ENCODE measurements at places on chromosomes 6 and 20. TPM values are rescaled to one million over a fixed set of nuclear protein-coding genes. Genes with fewer than 3 reads are reported as not detected.

BPI gene
- total RNA-seq = not detected

GRCh38 chr6:131367206-131367873 is 205.7 kb upstream of the ARG1 start:
- H3K4me3 ChIP-seq = no peak overlapping the region
- H3K36me3 ChIP-seq = no peaks in the 10 kb centered on the region
- H3K4me1 ChIP-seq = no peaks in the 10 kb centered on the region
- H3K27ac ChIP-seq = no peak overlapping the region
- no peaks in the 10 kb centered on the region for H3K27me3 ChIP-seq
- DNase-seq = no peak

DNA sequence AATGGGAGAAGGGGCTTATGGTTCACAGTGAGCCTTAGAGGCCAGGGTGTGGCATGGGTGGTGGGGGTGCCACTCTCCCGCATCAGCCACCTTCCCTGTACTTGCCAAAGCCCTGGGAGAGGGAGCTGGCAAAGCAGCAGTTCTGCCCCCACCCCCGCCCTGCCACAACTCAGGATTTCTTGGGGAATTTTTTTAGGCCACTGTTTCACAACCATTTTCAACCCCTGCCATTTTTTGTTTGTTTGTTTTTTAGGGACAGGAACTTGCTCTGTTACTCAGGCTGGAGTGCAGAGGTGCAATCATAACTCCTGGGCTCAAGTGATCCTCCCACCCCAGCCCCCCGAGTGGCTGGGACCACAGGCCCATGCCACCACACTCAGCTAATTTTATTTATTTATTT is 22.4 kb upstream of the TM9SF4 start:
- H3K27ac ChIP-seq = no peak overlapping the region
- no peak for DNase-seq
- H3K36me3 ChIP-seq = no peaks in the 10 kb centered on the region
- H3K27me3 ChIP-seq = peaks cover 6% of the 10 kb centered on the region

KIF25 gene
- 0.44 TPM for total RNA-seq

GRCh38 chr6:56148488-56149186 is 98.7 kb downstream of the COL21A1 start:
- no peaks in the 10 kb centered on the region for H3K4me1 ChIP-seq
- no peaks in the 10 kb centered on the region for H3K36me3 ChIP-seq
- no peak overlapping the region for H3K27ac ChIP-seq
- H3K4me3 ChIP-seq = no peak overlapping the region
- H3K27me3 ChIP-seq = no peaks in the 10 kb centered on the region
- no peak for DNase-seq

- no peaks in the 10 kb centered on the region for H3K27me3 ChIP-seq
- DNase-seq = no peak
- no peaks in the 10 kb centered on the region for H3K36me3 ChIP-seq
- H3K4me1 ChIP-seq = no peaks in the 10 kb centered on the region
- no peak overlapping the region for H3K4me3 ChIP-seq
- no peak overlapping the region for H3K27ac ChIP-seq
Measured at GRCh38 chr6:118804091-118804490, 89.9 kb upstream of the ASF1A start.

GRCh38 chr20:41137614-41138474 is 501 bp downstream of the PLCG1 start:
- H3K27ac ChIP-seq = peak overlapping the region; percentile 70
- DNase-seq = no peak
- no peaks in the 10 kb centered on the region for H3K27me3 ChIP-seq

GRCh38 chr20:20665606-20666332 is 46.7 kb downstream of the RALGAPA2 start:
- no peaks in the 10 kb centered on the region for H3K4me1 ChIP-seq
- no peaks in the 10 kb centered on the region for H3K36me3 ChIP-seq
- H3K27me3 ChIP-seq = no peaks in the 10 kb centered on the region
- no peak overlapping the region for H3K4me3 ChIP-seq
- no peak overlapping the region for H3K27ac ChIP-seq

OLIG3 gene
- not detected for total RNA-seq

DNA sequence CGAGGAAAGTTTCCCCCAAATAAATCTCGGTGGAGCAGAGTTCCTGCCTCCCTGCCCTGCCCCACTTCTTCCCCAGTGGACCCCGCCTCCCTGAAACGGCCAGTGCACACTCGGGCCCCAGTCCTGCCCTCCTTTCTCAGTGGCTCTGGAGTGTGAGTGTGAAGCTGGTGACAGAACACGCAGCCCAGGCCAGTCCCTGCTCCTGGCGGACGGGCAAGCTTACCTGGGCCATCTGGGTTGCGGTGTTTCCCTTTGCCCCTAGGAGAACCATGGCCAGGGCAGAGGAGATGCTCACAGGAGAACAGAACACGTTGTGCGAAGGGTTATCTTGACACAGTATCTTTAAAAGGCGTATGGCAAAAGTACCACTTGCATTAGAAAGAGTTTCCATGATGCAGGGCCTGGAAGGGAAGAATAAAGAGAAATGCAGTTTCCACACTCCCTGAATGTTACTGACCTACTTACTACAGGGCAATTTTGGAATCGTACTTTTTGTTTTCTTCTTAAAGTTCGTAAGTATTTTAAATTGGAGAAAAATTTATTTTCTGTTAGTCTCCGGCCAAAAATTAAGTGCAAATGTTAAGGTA is 2.8 kb downstream of the SERPINB9 start:
- no peak overlapping the region for H3K4me3 ChIP-seq
- H3K27me3 ChIP-seq = no peaks in the 10 kb centered on the region
- no peak for DNase-seq
- no peaks in the 10 kb centered on the region for H3K36me3 ChIP-seq

LY6G6C gene
- total RNA-seq = 0.23 TPM

TFAP2A gene
- 83.9 TPM for total RNA-seq

PKHD1 gene
- not detected for total RNA-seq

DNA sequence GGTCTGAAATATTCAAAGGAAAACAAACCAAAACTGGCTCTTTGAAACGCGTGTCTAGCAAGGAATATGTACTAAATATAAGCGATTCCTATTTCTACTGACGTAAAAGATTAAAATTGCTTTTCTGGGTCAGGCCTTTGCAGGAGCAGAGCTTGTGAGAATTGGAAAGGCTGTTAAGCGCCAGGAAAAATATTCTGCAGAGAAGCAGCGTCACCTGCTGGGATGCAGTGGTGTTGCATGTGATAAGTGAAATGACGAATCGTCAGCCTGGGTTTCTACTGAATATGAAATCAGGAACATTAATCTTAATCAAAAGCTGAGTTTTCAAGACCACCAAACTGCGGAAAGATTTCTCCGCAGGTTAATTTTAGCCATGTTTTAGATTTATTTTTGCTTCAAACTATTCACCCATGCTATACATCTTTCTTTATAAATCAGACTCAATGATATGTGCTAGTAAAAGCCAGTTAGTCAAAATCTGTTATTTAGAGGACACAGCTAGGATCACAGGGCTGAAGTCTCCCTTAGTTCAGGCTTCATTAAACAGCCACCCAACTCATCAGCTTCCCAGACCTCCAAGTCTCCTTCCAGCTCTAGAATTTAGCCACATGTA is 67.4 kb downstream of the ALDH8A1 start:
- peak; percentile 45 for DNase-seq
- no peaks in the 10 kb centered on the region for H3K27me3 ChIP-seq
- no peaks in the 10 kb centered on the region for H3K36me3 ChIP-seq
- no peak overlapping the region for H3K4me3 ChIP-seq
- no peak overlapping the region for H3K27ac ChIP-seq

KHDC1L gene
- not detected for total RNA-seq

- no peak overlapping the region for H3K27ac ChIP-seq
- peaks cover 24% of the 10 kb centered on the region for H3K27me3 ChIP-seq
- no peak for DNase-seq
Measured at GRCh38 chr6:46653439-46654195, 842 bp downstream of the SLC25A27 start.
